ENCODE measurements at places on chromosomes 5 and 9. TPM values are rescaled to one million over a fixed set of nuclear protein-coding genes. Genes with fewer than 3 reads are reported as not detected.

Gene MED27
- 31.0 TPM for total RNA-seq

Gene GLIPR2
- 19.8 TPM for total RNA-seq

Gene BSPRY
- 2.3 TPM for total RNA-seq

Gene MEF2C
- 12.8 TPM for total RNA-seq

Gene RNF183
- 0.24 TPM for total RNA-seq

Gene ACTBL2
- total RNA-seq, result not detected

Gene AIF1L
- total RNA-seq, result 2.5 TPM

DNA sequence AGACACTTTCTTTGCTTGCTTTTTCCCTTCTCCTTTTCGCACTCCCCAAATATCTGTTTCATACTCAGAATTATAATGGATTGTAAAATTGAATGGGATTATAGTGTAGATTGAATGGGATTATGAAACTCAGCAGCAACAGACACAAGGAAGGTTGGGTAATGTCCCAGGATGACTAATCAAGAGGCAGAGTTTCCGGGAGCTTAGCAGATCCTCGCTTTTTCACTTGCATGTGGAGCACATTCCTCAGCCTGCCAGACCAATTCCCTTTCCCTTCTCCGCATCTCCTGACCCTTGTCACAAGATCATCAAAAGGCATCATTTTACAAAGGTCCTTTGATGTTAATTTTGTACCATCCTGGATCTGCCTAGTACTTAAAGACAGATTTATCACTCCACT is 55.1 kb upstream of the SLC1A1 start:
- no peaks in the 10 kb centered on the region for H3K27me3 ChIP-seq
- H3K4me1 ChIP-seq, result no peaks in the 10 kb centered on the region
- H3K36me3 ChIP-seq, result no peaks in the 10 kb centered on the region
- no peak for DNase-seq

GRCh38 chr5:56480078-56480704 is 247.1 kb upstream of the ANKRD55 start:
- peak overlapping the region; percentile 59 for H3K4me3 ChIP-seq
- no peaks in the 10 kb centered on the region for H3K36me3 ChIP-seq
- peaks cover 5% of the 10 kb centered on the region for H3K4me1 ChIP-seq
- H3K27ac ChIP-seq, result peak overlapping the region; percentile 67
- no peak for DNase-seq

GRCh38 chr9:129231022-129231739 is 53.1 kb upstream of the IER5L start:
- no peak overlapping the region for H3K4me3 ChIP-seq
- peaks cover 38% of the 10 kb centered on the region for H3K4me1 ChIP-seq
- DNase-seq, result no peak
- H3K27me3 ChIP-seq, result no peaks in the 10 kb centered on the region

- no peak overlapping the region for H3K27ac ChIP-seq
- no peaks in the 10 kb centered on the region for H3K27me3 ChIP-seq
- H3K4me1 ChIP-seq, result no peaks in the 10 kb centered on the region
- no peak overlapping the region for H3K4me3 ChIP-seq
- H3K36me3 ChIP-seq, result no peaks in the 10 kb centered on the region
These were observed 45.6 kb downstream of the SLC6A7 start for GRCh38 chr5:150235500-150235854.

DNA sequence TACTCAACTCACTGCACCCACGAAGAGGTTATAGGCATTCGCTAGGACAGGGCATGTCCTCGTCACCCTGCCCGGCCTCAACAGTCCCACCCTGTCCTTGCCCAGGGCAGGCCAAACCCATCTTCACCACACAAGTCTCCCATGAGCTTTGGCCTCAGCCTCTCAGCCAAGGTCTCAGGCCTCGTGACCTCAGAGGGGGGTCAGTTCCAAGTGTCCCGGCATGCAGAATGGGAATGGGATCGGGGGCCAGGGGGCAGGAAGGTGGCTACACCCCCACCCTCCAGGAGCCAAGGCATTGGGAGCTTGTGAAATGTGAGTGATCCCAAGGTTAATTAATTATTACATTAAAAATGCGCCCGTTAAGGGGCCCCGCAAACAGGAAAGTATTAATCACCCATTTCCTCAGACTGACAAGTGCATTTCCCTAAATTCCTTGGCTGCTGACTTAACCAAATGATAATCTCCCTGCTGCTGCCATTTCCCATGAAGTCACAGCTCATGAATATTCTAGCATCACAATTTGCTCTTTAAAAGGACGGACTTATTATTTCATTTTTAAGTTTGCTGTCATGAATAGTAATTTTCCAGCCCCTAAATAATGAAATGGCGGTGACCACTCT is 8.0 kb upstream of the UBAC1 start:
- no peaks in the 10 kb centered on the region for H3K4me1 ChIP-seq
- peaks cover 37% of the 10 kb centered on the region for H3K27me3 ChIP-seq
- no peaks in the 10 kb centered on the region for H3K36me3 ChIP-seq
- no peak overlapping the region for H3K4me3 ChIP-seq
- H3K27ac ChIP-seq, result no peak overlapping the region

DNA sequence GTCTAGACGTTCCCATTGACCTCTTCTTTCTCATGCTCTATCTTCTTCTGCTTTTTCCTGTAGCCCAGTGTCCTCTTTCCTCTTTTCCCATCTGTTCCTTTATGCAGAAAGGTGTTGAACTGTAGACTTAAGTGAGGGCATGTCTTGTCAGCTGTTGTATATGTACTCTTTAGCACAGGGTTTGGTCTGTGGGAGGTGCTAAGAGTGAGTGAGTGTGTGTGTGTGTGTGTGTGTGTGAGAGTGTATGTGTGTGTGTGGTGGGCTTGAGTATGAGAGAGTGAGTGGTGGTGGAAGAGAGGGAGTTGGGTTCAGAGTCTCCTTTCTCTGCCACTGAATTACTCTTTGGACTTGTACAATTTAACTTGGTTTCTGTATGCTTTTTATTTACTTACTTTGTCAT is 10.3 kb upstream of the ROPN1L start:
- DNase-seq, result no peak
- H3K27me3 ChIP-seq, result no peaks in the 10 kb centered on the region
- no peak overlapping the region for H3K4me3 ChIP-seq
- H3K4me1 ChIP-seq, result no peaks in the 10 kb centered on the region
- peaks cover 60% of the 10 kb centered on the region for H3K36me3 ChIP-seq
- no peak overlapping the region for H3K27ac ChIP-seq

DNA sequence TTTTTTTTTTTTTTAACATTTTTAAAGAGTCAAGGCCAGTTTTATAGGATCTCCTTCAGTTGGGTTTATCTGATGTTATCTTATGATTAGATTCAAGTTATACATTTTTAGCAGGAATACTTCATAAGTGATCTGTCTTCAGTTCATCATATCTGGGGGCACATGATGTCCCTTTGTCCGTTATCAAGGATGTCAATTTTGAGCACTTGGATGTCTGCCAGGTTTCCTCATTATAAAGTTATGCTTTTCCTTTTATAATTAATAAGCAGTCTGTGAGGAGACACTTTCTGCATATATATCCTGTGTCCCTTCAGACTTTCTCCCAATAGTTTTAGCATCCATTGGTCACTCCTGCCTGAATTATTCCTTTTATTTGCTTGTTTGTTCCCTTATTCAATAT is 11.8 kb downstream of the HDHD3 start:
- H3K27me3 ChIP-seq, result no peaks in the 10 kb centered on the region
- no peaks in the 10 kb centered on the region for H3K4me1 ChIP-seq
- H3K4me3 ChIP-seq, result no peak overlapping the region
- H3K36me3 ChIP-seq, result no peaks in the 10 kb centered on the region
- H3K27ac ChIP-seq, result no peak overlapping the region
- no peak for DNase-seq

DNA sequence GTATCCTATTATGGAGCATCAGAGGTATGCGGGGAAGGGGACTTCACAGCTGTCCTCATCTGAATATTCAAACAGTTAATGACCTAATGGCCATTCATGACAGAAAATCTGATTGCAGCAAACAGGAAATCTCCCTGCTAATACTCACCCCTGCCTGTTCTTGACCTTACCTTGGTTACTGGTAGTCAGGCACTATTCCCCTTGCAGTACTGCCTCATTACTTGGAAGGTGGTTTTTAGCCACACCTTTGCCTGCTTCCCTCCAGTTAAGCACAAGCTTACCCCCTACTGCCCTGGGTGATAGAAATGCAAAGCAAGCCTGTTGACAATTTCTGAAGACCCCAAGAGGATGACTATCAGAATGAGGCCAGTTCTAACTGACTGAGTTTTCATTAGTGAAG is 332.4 kb downstream of the NTRK2 start:
- H3K4me3 ChIP-seq, result no peak overlapping the region
- no peak for DNase-seq
- no peak overlapping the region for H3K27ac ChIP-seq
- H3K27me3 ChIP-seq, result no peaks in the 10 kb centered on the region
- no peaks in the 10 kb centered on the region for H3K36me3 ChIP-seq

Data from thymus (tissue), 14 donors.